ENCODE measurements at places on chromosomes 3 and 15.

- peak; percentile 84 for DNase-seq
These were observed 12.4 kb upstream of the NFKBIZ start for GRCh38 chr3:101836652-101837598.

DNA sequence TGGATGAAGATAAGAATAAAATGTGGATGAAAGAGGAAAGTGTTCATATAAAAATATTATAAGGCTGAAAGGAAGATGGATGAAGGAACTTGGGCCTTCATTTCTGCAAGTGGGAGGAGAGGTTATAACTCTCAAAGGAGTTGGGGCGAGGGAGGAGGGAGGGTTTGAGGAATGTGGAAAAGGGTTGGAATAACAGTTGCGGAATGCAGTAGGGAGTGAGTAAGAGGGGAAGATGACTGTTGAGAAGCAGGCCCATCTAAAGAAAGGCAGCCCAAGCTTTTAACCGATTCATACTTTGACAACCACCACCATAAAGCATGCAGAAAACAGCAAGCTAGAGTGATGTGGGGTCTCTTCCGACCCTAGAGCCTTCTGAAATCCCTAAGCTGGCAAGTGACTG is 8.3 kb upstream of the TM4SF4 start:
- no peak for DNase-seq

DNA sequence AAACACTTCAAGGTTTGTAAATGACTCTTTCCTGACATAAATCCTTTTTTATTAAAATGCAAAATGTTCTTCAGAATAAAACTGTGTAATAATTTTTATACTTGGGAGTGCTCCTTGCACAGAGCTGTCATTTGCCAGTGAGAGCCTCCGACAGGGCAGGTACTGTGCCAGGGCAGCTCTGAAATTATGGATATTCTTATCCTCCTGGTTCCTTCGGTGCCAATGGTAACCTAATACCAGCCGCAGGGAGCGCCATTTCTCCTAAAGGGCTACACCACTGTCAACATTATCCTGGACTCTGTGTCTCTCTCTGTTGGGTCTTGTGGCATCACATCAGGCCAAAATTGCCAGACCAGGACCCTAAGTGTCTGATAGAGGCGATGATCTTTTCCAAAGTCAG is 33.0 kb downstream of the CHDH start:
- DNase-seq = no peak

- DNase-seq = no peak
These were observed 35.8 kb downstream of the MGLL start for GRCh38 chr3:127786353-127787070.

DNA sequence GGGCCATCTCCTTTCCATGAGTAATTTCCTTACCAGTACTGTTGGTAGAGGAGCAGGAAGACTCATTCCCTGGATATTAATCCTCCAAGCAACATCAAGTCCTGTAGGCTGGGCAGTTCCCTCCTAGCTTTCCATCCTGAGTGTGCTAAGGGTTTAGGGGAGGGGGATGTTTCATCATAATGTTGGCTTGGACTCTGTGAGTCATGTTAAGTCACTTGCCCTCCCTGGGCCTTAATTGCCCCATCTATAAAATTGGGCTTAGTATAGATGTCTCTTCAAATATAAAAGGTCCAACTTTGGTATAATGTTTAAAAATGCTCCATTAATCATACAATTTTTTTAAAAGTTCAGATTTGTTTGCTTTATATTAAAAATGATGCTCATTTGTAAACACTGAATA is 52.7 kb downstream of the TLE3 start:
- no peak for DNase-seq

DNA sequence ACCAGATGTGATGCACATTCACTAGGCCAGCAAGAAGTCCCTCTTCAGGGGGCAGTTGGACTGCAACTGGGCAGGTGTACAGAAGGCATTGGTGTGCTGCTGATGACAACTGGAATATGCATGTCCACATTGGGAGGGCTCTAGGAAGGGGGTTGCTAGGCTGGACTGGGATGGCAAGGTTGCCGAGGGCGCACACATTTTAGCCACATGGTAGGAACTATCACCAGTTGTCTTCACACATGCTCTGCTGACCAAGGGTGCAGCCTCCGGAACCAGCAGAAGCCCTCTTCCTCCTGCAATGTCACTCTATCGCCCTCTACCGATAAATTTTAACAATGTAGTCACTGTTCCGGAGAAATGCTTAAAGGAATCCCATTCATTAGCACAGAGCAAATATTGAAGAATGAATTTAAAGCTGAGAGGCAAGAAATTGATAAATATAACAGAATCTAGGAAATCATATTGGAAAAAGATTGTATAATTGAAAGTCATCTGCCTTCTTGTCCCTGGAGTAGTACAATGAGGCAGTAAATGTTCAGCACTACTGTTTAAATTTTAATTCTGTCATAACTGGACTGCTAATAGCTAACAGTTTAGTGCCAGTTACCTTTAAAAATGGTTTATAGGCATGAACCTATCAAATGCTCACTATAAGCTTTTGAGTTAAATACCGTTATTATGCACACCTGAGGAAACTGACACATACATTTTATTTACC is 22.6 kb upstream of the LYSMD4 start:
- DNase-seq = peak; percentile 60

- DNase-seq = no peak
These were observed 18.3 kb downstream of the P2RY1 start for GRCh38 chr3:152853196-152853595.

DNA sequence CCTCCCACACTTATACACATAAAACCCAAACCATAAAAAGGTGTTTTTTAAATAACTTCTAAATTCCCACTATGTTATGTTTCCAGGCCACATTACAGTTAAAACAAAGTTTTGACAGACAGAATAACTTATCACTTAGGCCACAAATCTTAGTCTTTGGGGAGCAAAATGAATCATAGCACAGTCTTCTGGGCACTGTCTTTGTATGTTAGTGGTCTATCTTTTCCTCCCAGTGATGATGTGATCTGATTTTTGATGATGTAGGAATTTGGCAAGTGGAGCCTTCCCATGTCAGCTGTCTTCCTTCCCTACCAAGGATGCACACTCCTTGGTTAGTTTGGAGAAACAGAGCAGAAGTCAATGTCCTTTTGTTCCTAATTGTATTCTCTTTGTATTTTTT is 67.3 kb downstream of the THSD4 start:
- DNase-seq = no peak

- no peak for DNase-seq
These were observed 13.2 kb downstream of the EPHB3 start for GRCh38 chr3:184574515-184575417.

GRCh38 chr15:55401786-55402246 is 6.3 kb downstream of the CCPG1 start:
- no peak for DNase-seq

- DNase-seq = no peak
These were observed 25.2 kb upstream of the DOCK3 start for GRCh38 chr3:50649451-50649931.

DNA sequence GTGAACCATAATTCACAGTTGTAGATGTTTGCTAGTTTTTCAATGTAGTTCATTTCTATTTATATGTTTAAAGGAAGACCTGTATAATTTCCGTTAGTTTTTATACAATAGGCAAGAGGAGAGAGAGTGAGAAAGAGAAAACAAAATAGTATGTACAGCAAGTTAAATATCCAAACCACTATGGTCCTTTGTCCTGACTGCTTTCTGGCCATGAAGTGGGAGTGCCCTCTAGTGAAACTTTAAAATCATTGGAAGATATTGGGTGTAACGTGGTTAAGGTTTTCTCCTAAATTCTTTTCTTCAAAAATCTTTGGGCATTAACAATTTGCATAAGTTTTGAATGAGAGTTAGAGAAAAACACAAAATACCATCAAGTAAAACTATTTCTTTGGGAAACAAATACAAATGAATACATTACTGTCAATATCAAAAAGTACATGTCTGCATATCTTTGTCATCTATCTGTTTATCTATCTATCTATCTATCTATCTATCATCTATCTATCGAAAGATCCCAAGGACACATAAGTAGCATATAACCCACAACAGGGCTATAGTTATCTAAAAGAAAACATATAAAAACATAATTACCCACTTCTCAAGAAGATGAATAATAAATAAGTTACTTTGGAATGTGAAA is 534.6 kb upstream of the ATP11B start:
- peak; percentile 61 for DNase-seq

DNA sequence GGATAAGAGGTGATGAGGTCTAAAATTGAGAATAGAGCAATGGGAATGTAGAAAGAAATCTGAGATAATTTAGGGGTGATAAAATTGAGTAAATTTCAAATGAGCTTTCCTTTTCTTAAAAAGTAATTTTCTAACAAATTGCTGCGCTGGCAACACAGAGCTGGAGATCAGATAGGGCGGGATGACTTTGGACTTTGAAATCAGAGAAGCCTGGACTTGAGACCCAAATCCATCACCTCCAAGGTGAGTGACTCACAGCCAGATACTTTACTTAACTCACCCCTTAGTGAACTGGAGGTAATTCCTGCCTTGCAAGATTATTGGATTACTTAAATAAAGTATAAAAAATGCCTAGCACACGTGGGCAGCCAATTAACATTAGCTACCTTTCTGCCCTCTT is 80.8 kb downstream of the P2RY1 start:
- DNase-seq = no peak

- DNase-seq = peak; percentile 6
These were observed 19.4 kb downstream of the RBP1 start for GRCh38 chr3:139519998-139520737.

- no peak for DNase-seq
These were observed 550.5 kb downstream of the NTRK3 start for GRCh38 chr15:87706001-87706400.

DNA sequence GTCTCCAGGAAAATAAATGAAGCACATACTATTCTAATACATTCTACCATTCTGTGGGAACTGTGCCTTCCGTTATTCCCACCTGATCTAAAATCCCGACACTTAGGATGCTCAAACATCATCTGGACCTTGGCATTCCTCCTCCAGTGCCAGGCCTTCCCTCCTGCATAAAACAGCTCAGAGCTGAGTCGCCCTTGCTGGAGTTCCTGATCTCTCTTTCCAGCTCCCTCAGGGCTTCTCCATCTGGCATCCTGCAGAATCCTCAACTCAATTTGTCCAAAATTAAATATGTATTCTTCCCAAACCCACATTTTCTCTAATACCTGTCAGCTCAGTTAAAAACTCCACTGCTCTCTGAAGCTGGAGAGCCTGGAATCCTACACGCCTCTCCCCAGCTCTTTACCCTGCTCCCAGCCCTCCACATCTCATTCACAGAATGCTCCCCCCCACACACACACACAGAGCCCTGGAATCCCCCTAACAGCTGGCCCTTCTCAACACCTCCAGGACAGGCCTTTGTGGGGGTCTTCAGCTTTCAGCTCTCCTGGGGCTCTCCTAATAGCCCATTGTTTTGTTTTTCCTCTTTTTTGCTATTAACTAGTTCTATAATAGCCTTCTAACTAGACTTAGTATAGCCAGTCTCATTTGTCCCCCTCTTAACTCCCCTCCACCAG is 78.5 kb downstream of the HMG20A start:
- DNase-seq = no peak

DNA sequence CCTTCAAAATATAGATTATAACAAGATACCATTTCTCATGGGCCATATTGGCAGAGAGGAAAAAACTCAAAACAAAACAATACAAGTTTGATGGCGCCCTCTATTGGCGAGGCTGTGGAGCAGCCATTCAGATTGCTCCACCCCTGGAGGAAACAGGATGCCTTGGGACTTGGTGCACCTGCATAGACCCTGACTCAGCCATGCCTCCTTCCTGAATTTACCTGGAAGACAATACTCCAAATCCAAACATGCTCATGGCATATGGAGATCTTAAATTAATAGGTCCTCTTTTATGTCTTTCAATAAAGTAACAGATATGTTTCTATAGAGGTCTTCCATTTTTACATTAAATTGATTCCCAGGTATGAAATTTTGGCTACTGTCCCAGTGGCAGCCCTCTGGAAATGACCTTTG is 90.0 kb downstream of the APBA2 start:
- DNase-seq = peak; percentile 35

- no peak for DNase-seq
These were observed 83.7 kb downstream of the VGLL4 start for GRCh38 chr3:11559816-11560633.

DNA sequence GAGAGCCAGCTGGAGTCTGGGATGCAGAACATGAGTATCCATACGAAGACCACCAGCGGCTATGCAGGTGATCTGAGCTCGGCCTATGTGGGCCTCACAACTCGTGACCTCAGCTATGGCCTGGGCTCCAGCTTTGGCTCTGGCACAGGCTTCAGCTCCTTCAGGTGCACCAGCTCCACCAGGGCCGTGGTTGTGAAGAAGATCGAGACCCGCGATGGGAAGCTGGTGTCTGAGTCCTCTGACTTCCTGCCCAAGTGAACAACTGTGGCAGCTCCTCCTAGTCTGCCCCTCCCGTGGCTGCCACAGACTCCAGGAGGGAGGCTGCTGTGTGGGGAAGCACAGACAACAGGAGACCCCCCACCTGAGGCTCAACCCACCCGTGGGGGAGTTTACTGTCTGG is 3.6 kb upstream of the KPNA4 start:
- DNase-seq = no peak

- DNase-seq = no peak
These were observed 22.4 kb upstream of the SRP14 start for GRCh38 chr15:40061212-40061901.

DNA sequence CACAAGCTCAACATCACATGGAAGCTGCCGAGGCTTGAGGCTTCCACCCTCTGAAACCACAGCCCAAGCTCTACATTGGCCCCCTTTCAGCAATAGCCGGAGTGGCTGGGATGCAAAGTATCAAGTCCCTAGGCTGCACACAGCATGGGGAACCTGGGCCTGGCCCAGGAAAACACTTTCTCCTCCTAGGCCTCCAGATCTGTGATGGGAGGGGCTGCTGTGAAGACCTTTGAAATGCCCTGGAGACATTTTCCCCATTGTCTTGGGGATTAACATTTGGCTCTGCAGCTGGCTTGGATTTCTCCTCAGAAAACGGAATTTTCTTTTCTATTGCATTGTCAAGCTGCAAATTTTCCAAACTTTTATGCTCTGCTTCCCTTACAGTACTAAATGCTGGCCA is 18.2 kb downstream of the HRG start:
- DNase-seq = no peak

DNA sequence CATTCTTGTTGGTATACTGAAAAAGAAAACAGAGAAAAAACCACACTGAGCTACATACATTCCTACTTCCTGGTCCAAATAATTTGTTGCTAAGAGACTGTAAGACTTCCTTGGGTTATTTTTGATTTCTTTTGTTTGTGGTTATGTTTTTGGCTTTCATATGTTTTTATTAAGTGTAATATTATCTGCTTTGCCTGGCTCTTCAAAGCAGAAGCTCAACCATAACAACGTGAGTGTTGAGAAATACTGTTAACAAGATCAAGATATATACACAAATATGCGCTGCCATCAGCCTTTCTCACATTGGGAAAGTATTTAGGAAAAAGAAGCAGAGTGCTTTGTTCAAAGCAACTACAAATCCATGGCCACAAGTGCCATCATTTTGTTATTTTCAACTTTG is 556.2 kb upstream of the CBLB start:
- DNase-seq = no peak

DNA sequence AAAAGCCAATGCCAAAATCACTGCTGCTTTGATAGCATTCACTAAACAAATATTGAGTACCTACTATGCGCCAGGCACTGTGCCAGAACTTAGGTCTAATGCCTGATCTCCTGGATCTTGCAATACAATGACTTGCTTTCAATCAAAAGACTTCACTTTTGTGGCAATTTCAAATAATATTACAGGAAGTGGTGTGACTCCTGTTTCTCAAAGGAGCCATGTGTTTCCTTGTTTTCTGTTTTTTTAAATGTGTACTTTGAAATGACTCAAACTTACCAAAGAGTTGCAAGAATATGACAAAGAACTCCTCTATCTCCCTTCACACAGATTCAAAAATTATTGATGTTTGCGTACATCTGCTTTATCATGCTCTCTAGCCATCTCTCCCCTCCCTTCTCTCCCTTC is 18.3 kb downstream of the OSBPL10 start:
- no peak for DNase-seq

All from AML-193 (cell line).